ENCODE measurements at places on chromosomes 16 and 17.

DNA sequence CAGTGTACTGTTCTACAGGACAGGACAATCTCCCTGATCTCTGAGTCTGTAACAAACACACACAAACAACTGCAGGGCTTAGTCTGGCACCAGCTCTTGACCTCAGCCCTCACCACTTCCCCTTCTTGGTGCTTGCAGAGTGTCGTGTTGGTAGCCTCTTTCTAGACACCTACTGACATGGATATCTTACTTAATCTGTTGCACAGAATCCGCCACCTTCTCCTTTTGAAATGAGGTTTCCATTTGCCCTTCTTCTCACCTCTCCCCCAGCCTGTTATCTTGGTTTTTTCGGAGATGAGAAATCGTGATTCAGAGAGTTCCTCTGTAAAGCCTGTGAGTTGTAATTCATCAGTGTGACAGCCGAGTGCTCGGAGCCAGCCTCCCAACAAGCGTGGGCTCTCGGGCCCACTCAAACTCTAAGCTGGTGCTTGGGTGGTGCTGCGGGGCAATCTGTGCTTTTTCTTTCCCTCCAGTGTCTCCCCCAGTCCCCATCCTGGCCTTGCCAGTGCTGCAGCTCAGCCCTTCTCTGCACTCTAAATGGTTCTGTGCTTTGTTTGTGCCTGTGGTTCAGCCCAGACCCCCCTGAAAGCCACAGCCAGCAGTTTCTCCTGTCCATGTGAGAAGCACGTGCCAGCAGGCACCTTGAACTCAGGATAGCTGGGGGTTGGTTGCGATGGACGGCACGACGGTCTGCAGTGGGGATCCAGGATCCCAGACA lies 28.1 kb downstream of the KIAA0513 start:
- DNase-seq, result peak; percentile 45

DNA sequence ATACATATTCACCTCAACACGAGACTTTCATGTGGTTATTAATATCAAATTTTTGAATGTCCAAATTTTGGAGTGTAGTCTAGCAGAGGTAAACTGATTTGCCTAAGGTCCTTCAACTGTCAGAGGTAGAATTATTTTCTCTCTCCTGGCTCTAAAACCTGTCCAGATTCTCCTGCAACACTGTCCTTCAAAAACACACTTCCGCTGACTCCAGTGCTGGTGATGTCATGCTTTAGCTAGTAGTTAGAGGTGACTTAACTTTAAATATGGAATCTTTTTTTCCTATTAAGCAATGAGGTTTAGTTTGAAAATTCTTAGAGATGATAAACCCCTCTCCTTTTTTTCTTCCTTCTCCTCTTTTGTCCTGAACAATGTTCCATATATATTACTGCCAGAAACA lies 10.8 kb upstream of the CBLN1 start:
- DNase-seq, result no peak

- DNase-seq, result no peak
Measured at GRCh38 chr17:44266402-44267164, 1.4 kb downstream of the SLC4A1 start.

GRCh38 chr16:54926166-54926838 lies 4.4 kb upstream of the IRX5 start:
- no peak for DNase-seq

GRCh38 chr17:19551591-19552148 lies 18.0 kb downstream of the SLC47A1 start:
- no peak for DNase-seq

GRCh38 chr16:4693956-4694641 lies 737 bp downstream of the NUDT16L1 start:
- DNase-seq, result peak; percentile 19
